ENCODE measurements at places on chromosomes 6 and 20.

- DNase-seq: no peak
Observed at GRCh38 chr20:3896853-3897583, 7.8 kb downstream of the PANK2 start.

DNA sequence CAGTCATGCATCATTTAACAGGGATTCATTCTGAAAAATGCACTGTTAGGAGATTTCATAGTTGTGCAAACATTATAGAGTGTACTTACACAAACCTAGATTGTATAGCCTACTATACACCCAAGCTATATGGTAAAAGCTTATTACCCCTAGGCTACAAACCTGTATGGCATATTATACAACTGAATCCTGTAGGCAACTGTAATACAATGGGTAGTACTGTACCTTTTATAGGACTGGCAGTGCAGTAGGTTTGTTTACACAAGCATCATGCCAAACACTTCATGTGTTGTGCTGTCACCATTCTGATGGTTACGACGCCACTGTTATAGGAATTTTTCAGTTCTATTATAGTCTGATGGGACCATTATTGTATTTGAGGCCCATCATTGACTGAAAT lies 39.3 kb upstream of the KHDC1 start:
- no peak for DNase-seq

GRCh38 chr6:139080255-139080920 lies 51.8 kb downstream of the ABRACL start:
- DNase-seq: no peak

- DNase-seq: no peak
Observed at GRCh38 chr6:151610326-151610725, 116.5 kb downstream of the CCDC170 start.

- no peak for DNase-seq
Observed at GRCh38 chr20:25227317-25227831, 20.5 kb upstream of the PYGB start.

DNA sequence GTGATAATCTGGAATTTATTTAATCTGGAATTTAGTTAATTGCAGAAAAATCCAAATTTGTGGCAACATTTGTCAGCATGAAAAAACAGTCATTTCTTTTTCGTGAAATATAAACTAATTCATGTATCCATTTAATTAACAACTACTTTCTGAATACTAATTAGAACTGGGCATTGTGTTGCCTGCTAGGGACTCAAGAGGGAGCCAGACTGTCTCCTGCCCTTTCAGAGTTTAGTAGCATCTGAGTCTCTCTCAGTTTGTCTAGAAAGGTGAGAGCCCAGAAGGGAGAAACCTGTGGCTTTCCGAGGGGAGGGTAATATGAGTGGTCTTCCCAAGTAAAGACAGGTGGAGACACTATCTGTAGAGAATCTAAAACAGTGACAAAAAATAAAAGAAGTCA lies 210.9 kb upstream of the HDDC2 start:
- DNase-seq: no peak

GRCh38 chr6:195861-196360 lies 96.4 kb upstream of the DUSP22 start:
- DNase-seq: no peak

DNA sequence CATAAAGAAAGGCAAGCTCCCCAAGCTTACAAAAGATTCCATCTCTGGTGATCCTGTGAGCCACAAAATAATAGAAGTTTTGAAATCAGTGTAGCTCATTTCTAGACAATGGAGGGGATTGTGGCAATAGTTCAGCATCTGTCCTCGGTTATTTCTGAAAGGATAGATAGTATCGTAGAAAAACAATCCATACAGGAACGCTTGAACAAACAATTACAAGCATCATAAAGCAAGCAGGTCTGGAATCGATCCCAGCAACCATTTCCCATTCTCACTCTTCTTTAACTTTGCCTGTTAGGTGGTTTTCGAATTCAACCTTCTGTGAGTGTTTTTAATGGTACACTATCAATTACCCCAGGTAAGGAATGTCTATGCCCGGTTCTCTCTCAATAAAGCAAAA lies 931.1 kb downstream of the KIF16B start:
- DNase-seq: no peak

All from GM12892 (cell line).